ENCODE measurements at places on chromosomes 12 and 14.

DNA sequence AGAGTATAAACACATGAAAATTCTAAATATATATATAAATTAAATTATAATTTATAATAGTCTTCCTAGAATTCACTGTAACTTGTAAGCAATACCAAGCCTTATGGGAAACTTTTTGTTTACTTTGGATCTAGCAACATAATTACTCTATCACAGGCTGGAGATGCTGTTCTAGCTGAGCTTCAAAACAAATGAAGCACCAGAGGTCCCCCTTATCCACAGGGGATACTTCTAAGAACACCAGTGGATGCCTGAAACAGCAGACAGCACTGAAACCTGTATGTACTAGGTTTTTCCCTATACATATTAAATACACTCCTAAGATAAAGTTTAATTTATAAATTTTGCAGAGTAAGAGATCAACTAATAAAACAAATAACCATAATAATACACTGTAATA lies 96.6 kb downstream of the CDK17 start:
- DNase-seq: no peak

DNA sequence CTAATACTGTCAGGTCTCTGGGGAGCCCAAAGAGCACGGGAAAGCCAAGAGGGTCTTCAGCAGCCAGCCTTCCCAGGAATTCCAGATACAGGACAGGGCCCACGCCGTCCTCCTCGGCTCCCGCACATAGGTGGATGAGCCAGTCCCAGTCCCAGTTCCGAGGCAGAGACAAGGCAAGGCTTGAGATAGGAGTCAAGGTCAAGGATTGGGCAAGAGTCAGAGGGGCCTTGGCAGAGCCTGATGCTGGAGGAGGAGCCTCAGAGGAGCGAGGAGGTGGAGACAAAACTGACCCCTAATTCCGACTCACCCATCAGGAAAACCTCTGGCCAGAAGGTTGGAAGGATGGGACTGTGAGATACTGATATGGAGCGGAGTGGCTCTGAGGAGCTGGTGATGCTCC lies 21.0 kb downstream of the KRT80 start:
- no peak for DNase-seq

- no peak for DNase-seq
These were observed 60.7 kb downstream of the DPF3 start for GRCh38 chr14:72833174-72833573.

GRCh38 chr12:124369055-124369826 lies 74.3 kb downstream of the RFLNA start:
- DNase-seq: no peak

- no peak for DNase-seq
These were observed 292.4 kb upstream of the SEL1L start for GRCh38 chr14:81826081-81826480.

DNA sequence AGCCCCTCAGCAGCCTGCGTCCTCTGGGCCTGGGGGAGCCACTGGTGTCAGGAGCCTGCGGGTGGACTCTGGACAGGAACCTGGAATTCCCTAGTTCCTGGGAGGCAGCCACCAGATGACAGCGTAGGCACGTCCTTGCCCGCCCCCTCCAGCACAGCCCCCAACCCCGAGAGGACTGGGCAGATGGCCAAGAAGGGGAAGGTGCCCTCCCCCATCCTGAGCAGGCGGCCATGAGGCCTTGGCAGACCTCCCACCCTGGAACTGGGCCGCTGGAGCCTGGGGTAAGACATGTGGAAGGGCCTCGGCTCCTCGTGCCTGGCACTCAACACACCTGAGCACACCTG lies 60.4 kb upstream of the FBRSL1 start:
- DNase-seq: no peak

DNA sequence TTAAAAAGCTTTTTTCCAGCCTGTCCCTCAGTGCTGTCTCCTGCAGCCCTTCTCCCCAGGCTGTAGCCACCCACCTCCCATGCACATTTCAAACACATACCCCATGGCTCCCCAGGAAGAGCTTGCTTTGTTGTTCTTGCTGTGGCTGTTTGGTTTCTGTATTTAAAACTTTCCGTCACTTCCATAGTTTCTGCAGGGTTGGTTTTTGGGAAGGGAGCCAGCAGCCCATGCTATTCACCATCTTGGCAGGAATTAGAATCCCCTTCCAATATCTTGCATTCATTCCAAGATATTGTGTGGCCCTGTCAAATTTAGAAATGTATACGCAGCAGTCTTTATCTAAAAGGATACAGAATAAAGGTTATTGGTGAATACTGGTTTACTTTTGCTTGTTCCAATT lies 29.6 kb downstream of the CFAP251 start:
- no peak for DNase-seq

DNA sequence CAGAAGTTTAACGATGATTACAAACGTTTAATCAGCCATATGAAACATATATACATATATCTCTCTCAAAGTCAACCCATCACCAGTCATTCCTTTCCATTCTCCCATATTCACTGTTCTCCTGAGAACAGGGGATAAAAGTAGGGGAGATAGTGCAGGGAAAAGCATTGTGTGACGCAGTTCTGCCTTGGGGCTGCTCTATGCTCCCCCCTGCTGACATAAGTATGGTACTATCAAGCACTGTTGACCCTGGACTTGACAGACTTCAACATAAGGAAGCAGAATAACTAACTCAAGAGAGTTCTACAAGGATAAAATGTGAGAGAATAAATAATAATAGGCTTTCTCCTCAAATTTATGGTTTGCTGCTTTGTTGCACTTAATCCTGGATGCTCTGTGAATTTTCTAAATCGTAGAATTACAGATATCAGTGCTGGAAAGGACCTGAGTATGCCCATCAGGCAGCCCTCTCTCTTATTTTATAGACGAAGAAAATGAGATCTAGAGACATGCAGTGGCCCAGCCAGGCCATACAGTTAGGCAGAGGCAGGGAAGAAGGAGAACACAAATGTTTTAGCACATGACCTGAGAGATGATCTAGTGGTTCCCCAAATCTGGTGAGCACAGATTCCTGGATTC lies 87.2 kb downstream of the SCN8A start:
- DNase-seq: peak; percentile 39

GRCh38 chr12:51118706-51119105 lies 35.3 kb upstream of the CSRNP2 start:
- no peak for DNase-seq

DNA sequence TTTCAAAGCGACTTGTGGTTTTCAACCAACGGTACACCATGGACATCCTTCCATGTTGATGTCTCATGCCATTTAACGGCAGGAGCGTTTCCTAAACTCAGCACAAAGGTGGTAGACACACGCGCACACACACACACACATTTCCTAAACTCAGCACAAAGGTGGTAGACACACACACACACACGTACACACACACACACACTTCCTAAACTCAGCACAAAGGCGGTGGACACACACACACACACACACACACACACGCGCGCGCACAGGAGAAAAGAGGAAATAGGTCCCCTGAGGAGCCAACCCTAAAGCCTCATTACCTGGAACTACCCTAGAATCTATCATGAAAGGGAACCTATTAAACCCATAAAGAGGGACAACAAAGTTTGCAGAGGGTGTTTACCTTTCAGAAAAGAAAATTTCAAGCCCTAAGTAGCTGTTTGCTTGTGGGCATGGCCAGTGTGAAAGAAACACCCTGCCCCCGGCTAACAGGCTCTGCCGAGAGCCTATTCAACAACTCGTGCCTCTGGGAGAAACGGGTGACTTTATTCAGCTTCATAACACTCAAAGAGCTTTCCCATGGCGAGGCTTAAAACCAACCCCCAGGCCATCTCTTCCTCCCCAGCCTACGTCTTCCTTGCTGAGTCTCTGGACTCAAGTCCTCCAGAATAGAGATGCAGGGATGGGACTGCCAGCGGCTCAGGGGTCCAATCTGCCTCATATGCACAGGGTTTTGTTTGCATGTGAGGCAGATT lies 31.8 kb downstream of the SLC8B1 start:
- DNase-seq: no peak

- no peak for DNase-seq
These were observed 71.8 kb downstream of the NINJ2 start for GRCh38 chr12:591167-592023.

DNA sequence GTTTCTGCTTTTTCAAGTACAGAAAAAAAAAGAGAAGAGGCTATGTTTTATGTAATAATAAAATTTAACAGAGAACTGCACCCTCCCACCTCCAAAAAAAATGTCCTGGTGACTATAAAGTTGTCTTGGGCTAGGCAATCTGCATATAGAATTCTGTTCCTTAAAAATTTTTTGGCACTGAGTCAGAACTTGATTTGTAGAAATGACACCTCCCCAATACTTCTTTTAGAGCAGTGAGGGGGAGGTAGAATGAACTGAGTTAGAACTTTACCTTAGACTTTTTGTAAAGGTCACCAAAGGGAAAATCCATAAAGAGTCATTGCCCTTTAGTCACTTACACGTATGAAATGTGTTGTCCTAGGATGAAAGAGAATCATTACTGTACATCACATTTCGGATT lies 80.0 kb downstream of the BTG1 start:
- DNase-seq: no peak

Measured in activated CD4-positive, alpha-beta T cell treated with anti-CD3 and anti-CD28 coated beads, Interleukin-2, amount 10 ng/mL, durations not matched to agents 7 days and 5 days (primary cell).